Renal cortical epithelial cell (primary cell): ENCODE measurements at places on chromosomes 1 and 21. TPM values are rescaled to one million over a fixed set of nuclear protein-coding genes. Genes with fewer than 3 reads are reported as not detected.

The CBS gene
- total RNA-seq: 24.5 and 90.7 TPM in 2 replicates

The RHD gene
- total RNA-seq: not detected in 2 replicates

The DIPK1A gene
- total RNA-seq: 5.7 and 7.1 TPM in 2 replicates

The TTC34 gene
- under 0.01 and 0.20 TPM in 2 replicates for total RNA-seq

The LINGO4 gene
- total RNA-seq: under 0.01 TPM in 1 of 2 replicates, not detected in the other

The B3GALT5 gene
- 2.3 and 8.7 TPM in 2 replicates for total RNA-seq

The MAP10 gene
- 2.4 and 4.7 TPM in 2 replicates for total RNA-seq

The DR1 gene
- 37.7 and 46.6 TPM in 2 replicates for total RNA-seq

The CHIA gene
- total RNA-seq: not detected in 2 replicates
